ENCODE measurements at places on chromosomes 16 and 17.

- DNase-seq, result peak; percentile 70
Measured at GRCh38 chr17:19513897-19514488, 19.7 kb upstream of the SLC47A1 start.

DNA sequence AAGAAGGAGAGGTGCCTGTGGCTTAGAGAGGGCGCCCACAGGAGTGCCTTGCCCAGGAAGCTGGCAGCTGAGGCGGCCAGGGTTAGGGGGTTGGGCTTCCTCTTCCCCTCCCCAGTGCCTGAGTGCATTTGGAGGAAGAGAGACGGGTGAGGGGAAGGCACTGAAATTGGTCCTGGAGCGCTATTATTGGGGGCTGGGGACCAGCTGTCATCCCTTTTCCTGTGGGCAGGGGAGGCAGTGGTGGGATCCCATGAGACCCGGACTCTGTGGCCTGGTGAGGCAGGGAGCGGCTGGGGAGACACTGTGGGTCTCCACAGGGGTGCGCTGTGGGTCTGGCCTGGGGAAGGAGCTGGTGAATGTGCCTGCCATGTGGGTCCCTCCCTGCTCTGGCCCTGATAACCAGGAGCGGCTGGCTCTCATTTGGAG is 259.7 kb downstream of the SEC14L1 start:
- no peak for DNase-seq

- no peak for DNase-seq
Measured at GRCh38 chr16:57571098-57571497, 28.7 kb downstream of the ADGRG5 start.

DNA sequence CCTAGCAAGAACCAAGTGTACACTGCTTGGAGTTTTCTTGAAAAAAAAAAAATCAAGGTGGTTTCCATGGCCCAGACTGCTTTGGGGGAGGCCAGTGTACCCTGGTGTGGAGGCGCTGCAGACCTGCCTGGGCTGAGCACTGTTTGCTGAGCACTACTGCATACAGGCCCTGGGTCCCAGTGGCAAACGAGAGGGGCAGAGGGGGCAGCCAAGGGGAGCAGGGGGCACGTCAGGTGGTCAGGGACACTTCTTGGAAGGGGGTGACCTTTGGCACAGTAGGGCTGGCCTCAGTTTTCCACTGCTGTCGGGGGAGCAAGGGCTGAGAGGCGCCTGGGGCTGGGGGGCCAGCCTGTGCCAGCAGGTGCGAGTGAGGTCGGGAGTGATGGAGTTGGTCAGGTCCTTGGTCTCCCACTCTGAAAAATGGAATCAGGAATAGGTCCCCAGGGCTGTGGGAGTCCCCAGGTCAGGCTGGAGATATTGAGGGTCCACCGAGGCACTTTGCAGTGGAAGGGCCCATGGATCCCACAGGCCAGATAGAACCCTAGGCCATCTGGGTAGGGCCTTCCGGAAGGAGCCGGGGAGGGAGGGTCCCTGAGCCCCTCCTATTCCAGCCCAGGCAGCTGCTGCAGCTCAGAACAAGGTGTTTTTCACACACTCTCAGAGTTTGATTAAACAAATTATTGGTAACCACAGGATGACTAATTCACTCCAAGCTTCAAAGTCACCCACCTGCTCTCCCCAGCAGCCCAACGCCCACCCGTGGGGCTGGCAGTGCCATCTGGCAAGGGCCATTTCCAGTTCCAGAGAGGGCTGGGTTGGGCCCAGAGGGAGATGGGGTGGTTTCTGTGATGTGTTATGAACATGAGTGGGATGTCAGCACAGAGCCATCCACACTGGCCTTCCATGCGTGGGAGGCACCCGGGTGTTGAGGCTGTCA is 3.5 kb downstream of the ZFPM1 start:
- DNase-seq, result no peak

DNA sequence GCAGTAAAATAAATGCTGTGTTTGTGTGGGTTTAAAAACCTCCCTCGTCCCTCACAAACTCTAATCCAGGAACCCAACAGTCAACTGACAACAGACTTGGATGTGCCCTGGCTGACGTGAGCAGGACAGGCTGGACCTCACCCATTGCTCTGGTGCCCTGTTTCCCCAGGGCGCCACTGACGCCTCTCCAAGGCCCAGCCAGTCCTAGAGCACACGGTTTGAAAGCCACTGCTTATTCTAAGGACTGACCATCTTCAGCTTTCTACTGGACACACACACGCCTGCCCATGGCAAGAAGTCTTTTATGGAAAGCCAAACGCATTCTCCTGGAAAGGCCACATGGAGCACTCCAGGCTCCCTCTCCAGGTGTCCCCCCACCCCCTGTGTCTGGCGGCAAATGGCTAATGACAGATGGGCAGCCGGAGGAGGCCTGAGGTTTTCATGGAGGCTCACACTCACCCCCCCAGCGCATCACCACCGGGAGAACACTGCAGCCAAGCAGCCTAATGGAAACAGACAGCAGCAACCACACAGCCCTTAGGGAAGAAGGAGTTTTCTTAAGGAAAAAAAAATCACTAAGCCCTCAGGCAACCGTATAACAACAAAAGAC is 319.2 kb downstream of the SOX9 start:
- no peak for DNase-seq

DNA sequence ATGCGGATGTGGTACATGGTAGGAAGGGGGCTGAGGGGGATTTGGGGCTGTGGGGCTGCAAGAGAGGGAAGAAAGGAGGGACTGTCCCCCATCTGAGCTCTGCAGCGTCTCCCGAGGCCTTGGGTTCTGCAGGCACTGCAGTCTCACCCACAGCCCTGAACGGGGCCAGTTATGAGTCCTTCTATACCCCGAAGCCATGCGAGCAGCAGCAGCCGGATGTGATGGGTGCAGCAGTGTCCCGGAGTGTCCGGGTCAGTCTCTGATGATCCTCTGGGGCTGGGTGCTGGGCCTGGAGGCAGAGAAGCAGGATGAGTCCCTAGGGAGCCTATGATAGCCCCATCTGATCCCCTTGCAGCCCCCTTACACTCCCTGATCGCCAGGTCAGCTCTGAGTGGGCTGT is 41.5 kb downstream of the CPNE2 start:
- DNase-seq, result no peak

- no peak for DNase-seq
Measured at GRCh38 chr17:41009301-41009760, 403 bp upstream of the KRTAP3-1 start.

- no peak for DNase-seq
Measured at GRCh38 chr17:47987240-47987835, 16.4 kb downstream of the CDK5RAP3 start.

DNA sequence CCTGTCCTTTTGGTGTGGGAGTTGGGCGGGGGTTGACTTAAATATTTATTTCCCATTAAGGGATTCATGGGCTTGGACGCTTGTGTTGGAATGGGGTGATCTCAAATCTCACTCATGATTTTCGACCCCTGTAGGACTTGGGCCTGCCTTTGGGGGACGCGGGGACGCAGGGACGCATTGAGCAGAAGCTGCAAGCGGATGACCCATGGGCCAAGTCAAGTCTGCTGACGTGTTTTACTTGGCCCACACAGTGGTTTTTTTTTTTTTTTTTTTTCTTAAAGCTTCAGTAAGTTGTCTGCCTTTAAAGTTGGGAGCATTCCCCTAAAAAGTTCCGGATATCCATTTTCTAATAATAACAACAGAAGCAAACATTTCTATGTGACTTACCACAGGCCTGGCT is 28.9 kb downstream of the CMIP start:
- no peak for DNase-seq

DNA sequence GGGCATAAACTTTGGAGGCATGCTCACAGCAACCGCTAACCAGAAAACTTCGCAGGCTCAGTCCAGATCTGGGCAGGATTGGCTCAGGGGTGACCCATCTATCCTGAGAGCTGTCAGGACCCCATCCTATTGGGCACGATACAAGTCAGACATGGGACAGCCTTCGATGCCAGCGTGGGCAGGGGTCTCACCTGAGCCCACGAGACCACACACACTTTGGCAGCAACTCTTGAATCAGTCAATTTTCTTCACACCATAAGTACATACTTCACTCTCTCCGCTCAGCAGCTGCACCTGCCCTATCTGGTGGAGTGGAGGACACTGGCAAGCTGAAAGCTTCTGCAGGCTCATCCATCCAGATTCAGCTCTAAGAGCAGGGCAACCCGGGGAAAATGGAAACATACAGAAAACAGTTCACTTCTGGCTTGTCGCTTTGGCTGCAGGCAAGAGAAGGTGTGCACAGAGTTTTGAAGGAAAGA is 48.3 kb downstream of the ZFHX3 start:
- DNase-seq, result no peak

DNA sequence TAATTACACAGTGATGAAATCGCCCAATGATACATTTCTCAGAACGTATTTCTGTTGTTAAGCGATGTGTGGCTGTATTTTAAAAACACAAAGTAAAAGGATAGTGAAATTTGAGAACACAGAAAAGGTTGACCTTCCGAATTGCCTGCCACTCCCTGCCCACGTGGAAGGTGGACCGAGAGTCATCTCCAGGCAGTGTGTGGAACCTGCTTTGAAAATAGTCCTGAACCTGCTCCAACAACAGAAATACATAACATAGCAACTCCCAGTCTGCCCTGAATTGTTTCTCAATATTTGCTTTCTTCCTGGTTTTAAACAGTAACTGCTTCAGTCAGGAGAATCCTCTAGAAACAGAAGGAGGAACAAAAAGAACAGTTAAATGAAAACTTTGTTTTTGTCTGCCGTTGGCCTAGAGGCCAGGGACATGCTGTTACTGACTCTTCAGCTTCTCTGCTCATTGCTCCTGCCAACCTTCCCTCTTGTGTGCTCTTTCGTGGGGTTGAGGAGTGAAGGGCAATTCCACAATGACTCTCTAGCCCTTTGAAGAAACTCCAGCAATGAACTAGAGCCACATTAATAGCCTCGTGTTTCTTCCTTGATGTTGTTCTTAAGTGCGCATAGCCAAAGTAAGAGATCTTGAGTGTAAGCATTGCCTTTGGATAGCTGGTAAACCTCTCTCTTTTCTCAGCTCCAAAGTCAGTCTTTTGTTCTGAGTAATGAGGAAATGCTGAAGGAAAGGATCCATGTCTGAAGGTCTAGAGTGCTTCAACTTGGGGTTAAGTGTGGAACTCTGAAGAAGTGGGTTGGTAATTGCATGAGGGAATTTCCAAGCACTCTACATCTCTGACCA is 452.5 kb upstream of the CCL2 start:
- no peak for DNase-seq

DNA sequence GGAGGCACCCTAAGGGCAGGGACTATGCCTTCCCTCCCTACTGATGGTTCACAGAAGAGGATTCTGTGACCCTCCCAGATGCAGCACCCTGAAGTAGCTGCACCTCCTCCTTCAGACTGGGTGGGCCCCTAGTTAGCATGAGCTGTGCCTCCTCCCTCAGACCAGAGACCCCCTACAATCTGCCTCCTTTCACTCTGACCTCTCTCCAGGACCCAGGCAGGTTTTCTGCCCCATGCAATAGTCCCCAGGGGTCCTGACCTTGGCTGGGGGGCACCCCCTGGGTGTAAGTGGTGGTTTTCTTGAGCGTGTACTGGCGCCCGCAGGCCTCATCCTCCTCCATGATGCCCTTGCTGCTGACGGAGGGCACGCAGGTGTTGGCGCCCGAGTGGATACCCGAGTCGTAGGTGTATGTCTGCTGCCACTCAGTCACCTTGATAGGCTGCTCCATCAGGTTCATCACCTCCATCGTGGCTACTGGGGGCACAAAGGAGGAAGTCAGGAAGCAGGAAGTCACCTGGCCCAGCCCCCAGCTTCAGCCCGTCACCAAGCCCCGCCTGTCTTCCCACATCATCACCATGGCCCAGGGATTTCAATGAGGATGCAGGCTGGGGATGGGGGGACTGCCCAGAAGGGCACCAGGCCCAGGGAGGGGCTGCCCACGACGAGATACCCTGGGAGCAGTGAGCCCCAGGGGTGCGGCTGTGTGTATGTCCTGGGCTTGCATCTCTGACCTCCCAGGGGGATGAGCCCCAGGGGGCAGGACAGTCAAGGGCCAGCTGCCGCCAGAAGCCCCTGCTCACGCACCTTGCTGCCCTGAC is 14.9 kb downstream of the JUP start:
- no peak for DNase-seq

- no peak for DNase-seq
Measured at GRCh38 chr17:1022278-1023024, 25.5 kb downstream of the TIMM22 start.

- no peak for DNase-seq
Measured at GRCh38 chr16:60989592-60989991, 1046.6 kb downstream of the CDH8 start.

GRCh38 chr17:68035131-68035522 is 408 bp upstream of the KPNA2 start:
- peak; percentile 91 for DNase-seq

DNA sequence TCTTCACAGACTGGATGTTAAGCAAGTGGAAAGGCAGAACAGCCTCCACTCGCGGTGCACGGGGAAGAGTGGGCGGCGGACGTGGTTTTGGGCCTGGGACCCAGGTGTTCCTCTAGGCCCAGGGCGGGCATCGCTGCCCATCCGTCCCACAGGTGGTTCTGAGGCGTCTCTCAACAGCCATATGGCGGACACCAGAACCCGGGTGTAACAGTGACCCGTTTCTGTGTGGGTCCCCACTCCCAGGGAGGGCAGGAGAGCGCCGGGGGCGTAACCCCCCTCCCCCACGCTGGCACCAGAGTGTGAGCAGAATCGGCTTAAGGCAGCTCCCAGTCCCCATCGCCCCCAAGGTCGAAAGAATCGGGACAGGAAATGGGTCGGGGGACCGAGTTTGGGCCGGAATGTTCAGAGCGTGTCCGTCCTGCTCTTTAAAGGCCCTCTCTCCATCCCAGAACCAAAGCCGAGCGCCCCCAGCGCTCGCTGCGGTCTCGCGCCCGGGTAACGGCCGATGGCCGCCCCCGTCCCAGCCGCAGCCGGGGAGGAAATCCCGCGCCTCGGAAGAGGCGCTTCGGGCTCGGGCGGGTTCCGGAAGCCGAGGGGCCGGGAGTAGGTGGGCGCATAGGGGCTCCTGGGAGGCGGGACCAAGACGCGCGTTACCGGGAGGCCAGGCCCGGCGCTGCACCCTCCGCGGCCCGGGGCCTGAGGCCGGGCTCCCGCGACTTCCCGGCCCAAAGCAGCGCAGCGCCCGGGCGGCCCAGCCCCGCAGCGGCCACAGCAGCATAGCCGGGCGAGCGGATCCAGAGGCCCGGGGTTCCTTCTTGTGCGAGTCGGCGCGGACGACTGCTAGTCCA is at the start of gene TK2:
Gene TK2 (minus strand): TSS at position 839 of the 848 bp plus-strand sequence. CDS start 61 bp downstream, at position 778.
- peak; percentile 76 for DNase-seq

GRCh38 chr16:11977376-11978041 is 975 bp downstream of the SNX29 start:
- DNase-seq, result no peak

DNA sequence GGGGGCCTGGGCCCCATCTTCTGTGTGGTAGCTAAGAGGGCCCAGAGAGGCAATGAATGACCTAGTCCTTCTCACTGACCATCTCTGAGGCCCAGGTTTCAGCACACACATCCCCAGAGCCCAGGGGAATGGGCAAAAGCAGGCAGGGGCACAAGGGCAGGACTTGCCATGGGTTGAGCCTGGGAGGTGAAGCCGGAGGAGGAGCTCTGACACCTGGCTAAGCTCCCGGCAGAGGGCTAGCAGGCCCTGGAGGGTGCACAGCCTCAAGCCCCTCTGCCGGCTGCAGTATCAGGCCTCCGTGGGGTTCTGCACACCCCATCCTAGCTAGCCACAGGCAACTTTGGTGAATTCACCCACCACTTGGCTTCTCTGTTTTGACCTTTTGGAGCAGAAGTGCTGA is 5.3 kb downstream of the SRCIN1 start:
- DNase-seq, result no peak

All from left lobe of liver (tissue), 2 donors.